Hippocampal formation (tissue), 2 donors: ENCODE measurements at places on chromosomes 6 and 20.

DNA sequence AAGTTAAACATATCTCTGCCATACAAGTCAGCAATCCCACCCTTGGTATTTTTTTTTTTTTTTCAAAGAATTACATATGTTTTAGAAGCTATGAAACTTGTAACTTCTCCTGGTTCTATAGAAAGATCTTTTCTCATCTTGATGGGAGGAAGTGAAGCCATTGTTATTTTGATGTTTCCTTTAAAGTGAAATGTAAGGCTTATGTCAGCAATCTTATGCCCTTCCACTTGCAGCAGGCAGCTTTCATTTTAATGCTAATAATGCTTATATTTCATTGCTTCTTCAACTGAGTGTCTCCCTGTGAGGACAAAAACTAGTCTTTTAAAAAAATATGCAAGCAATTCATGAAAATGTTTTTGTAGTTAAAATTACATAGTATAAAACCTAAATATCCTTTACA is 1614.7 kb downstream of the KHDRBS2 start:
- DNase-seq: no peak

- DNase-seq: no peak
Observed at GRCh38 chr6:147392917-147393625, 115.4 kb upstream of the SAMD5 start.

DNA sequence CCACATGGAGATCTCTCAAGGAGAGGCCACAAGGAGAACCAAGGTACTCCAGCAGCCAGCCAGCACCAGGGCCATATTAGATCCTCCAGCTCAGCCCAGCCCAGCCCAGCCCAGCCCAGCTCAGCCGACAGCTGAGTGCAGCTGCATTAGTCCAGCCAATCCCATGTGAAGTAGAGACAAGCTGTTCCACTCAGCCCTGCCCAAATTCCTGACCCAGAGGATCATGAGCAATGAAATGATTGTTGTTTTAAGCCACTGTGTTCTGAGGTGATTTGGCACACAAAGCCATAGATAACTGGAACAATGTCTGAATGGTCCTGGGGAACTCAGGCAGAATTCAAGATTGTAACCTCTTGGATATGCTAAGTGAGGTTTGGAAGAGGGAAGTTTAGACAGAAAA is 59.5 kb upstream of the BMP2 start:
- DNase-seq: no peak

- no peak for DNase-seq
Observed at GRCh38 chr6:72748759-72749158, 126.9 kb downstream of the KCNQ5 start.

- DNase-seq: no peak
Observed at GRCh38 chr6:11947575-11947974, 64.5 kb upstream of the HIVEP1 start.

GRCh38 chr6:136582711-136583471 is 32.7 kb upstream of the MAP7 start:
- DNase-seq: no peak

GRCh38 chr6:144094731-144095133 is 641 bp downstream of the SF3B5 start:
- no peak for DNase-seq

DNA sequence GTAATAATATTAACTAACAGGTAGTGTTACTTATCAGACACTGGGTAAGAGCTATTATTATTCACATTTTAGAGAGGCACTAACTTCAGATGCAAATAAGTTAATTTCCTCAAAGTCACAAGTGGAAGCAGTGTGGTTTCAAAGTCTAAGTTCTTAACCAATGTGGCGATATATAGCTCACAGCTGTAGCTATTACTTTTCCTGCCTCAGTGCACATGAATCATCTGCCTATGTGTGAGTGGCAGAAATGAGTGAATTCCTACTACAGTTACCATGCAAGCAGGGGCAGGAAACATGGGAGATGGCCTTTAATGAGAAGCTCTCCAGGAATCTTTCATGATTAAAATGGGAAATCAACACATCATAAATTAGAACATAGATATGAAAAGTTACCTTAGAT is 126.2 kb upstream of the EYA4 start:
- DNase-seq: no peak

- no peak for DNase-seq
Observed at GRCh38 chr6:133699741-133700385, 189.1 kb upstream of the TCF21 start.

DNA sequence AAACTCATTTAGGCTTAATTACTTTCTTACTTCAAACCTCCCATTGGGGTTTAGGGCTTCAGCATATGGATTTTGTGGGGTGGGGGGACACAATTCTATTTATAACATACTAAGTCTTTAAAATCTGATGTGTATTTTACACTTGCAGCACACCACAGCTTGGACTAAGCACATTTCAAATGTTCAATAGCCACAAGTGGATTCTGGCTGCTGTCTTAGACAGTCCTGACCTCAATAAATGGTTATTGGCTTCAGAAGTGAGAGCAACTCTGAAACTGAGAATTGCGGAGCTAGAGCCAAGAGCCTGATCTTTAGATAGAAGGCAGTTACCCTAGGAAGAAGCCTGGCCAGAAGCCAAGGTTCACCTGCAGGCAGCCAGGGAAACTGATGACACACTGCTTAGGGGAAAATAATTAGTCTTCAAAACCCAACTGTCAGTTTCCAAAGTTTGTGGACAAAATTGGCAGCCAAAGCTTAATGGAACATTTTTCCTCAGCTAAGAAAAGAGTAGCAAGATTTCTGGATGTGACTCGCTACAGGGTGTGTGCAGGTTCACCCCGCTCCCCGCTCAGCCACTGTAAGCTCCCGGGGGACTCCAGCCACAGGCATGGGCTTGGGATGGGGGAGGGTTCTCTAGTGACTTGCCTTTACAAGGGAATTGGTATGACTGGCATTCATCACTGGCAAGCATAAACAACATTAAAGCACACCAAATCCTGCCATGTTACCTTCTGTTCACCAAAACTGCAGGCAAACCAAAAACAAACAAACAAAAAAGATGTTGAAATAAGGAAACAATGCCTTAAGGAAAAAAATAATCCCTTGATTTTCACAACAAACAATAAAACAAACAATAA is 219.8 kb downstream of the TFAP2A start:
- DNase-seq: no peak

DNA sequence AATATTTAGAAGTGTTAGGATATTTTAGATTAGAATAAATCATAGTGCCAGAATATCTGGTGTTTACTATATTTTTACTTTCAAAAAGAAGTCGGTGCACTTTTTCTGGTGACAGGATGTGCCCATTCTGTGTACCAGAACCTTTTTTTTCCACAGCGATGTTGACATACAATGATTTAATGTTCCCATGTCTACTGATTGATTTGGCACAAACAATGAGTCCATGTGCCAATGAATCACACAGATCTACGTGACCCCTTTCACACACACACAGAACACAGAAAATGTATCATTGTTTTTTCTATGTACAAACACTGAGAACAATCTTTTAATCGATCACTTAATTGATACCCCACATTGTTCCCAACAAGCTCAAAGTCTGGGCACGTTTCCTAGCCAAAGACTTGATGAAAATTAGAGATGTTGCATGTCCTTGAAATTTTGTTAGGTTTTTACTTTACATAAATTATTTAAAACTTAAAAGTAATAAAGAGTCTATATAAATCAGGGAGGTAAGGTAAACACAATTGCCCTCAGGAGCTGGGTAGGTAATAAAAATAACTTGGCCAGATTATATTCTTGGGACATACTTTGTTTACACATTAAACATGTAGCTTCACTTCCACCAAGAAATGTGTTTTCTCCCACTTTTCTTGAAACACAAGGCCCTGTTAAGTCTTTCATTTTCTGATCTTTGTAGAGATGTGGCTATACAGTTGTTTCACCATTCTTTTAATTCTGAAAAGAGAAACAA is 36.4 kb upstream of the SOX4 start:
- no peak for DNase-seq

DNA sequence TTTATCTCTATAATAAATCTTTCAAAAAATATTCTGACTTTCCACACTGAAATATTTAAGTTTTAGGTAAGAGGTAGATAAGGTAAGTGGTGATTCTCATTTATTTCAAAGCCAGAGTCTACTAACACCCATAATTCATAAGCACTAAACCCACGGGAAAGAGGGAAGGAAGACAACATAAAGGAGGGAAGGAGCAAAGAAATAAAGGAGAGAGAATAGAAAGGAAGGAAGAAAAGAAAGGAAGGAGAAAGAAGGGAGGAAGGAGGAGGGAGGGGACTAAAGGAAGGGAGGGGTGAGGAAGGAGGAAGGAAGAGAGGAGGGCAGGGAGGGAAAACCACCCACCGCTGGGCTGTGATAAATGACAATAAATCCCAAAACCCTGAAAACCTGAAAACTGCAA is 25.2 kb downstream of the MAP3K5 start:
- DNase-seq: no peak

- DNase-seq: no peak
Observed at GRCh38 chr6:131813991-131814390, 6.2 kb downstream of the ENPP1 start.

DNA sequence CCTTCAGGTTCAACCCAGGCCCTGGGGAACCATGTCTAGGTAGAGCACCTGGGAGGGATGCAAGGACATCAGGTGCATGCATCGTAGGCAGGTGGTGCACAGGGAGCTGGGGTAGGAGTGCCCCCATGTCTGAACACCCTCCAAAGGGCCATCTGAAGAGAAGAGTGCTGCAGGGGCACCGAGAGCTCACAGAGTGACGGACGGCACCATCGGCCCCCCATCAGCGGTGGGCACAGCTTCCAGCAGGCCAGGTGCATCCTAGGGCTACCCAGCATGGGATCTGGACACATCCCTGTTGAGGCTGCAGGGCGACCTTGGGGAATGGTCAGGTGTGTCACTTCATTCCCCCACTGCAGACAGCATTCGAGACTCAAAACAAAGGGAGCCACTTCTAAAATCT is 138.3 kb upstream of the CDH4 start:
- no peak for DNase-seq

DNA sequence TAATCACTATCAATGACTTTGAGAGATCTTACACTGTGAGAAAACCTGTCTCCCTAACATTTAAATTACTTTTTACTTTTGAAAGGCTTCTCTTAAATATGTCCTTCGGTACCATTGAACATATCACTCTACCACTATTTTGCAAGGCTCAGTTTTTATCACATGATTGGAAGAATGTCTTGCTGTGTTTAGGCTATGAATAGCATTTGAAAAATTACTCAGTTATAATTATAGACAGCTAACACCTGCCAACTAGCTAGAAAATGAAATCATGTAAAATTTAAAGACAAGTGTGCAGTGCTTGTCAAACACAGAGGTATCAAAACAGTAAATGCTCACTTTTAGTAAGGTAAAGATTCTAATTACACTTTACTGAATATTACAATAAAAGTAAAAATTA is 11.0 kb downstream of the SESN1 start:
- DNase-seq: no peak

DNA sequence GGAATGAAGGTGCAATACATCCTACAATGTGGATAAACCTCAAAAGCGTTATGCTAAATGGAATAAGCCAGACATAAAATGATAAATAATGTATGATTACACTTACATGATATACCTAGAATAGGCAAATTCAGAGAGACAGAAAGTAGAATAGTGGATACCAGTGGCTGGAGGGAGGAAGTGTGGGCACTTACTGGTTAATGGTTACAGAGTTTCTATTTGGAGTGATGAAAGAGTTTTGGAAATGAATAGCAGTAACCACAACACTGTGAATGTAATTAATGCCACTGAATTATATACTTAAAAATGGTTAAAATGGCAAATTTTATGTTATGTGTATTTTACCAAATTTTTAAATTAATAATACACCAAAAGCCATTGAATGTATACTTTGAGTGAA is 71.4 kb upstream of the CST7 start:
- no peak for DNase-seq

DNA sequence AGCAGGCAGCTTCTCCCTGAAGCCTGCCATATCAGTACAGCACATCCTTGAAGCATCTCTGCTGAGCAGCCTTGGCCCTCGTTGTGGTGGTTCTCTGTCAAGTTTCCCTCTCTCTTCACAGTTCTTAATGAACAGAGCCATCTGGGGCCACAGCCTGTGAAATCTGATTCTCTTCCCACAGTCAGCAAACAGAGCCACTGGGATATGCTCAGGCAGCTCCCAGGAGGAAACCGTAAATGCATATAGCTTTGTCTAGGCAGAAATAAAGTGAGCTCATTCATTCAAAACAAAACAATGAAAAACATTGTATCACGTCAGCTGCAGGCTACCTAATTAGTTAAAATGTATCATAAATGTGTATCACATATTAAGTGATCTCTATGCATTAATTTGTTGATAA is 80.3 kb downstream of the TBC1D7 start:
- DNase-seq: no peak

DNA sequence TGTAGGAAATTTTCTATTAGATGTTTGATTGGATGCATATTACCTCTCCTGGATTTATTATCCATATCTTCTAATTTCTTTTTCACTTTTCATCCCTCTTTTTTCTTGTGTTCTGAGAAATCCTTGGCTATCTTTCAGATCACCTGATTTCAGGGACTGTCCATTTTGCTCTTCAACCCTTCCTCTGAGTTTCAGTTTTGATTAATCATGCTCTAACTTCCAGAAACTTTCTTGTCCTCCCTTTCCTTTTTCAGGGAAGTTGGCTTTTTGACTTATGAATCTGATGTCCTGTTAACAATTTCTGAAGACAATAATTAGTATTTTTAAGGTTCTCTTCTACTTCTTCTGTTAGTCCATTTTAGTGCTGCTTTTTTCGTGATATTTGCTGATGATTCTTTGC is 79.1 kb downstream of the FKBP5 start:
- no peak for DNase-seq

DNA sequence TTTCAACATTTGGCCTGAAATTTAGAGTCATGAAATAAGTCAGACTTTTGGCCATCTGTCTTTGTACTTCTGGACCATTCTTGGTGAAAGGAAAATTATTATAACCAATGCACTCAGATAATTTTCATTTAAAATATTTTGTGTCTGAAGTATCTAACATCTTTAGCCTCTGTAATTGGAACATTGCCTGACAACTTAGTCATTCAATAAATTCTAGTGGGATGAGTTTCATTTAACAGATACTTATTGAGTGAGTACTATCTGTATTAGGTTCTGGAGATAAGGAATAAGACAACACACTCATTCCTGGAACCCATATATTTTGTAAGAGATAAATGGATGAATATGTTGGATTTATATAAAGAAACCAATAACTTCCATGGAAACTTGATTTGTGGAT is 536.0 kb downstream of the BCKDHB start:
- DNase-seq: no peak

- no peak for DNase-seq
Observed at GRCh38 chr6:166437661-166438060, 54.9 kb upstream of the MPC1 start.
